Activated CD4-positive, alpha-beta memory T cell treated with anti-CD3 and anti-CD28 coated beads, Interleukin-2, amount 10 ng/mL, durations not matched to agents 7 days and 5 days (primary cell): ENCODE measurements at places on chromosomes 3 and 15.

- no peak for DNase-seq
Measured at GRCh38 chr3:113557374-113557773, 25.0 kb downstream of the SIDT1 start.

GRCh38 chr3:29312960-29313452, 32.1 kb downstream of the RBMS3 start:
- no peak for DNase-seq

- no peak for DNase-seq
Measured at GRCh38 chr3:66381626-66382025, 119.2 kb downstream of the LRIG1 start.

DNA sequence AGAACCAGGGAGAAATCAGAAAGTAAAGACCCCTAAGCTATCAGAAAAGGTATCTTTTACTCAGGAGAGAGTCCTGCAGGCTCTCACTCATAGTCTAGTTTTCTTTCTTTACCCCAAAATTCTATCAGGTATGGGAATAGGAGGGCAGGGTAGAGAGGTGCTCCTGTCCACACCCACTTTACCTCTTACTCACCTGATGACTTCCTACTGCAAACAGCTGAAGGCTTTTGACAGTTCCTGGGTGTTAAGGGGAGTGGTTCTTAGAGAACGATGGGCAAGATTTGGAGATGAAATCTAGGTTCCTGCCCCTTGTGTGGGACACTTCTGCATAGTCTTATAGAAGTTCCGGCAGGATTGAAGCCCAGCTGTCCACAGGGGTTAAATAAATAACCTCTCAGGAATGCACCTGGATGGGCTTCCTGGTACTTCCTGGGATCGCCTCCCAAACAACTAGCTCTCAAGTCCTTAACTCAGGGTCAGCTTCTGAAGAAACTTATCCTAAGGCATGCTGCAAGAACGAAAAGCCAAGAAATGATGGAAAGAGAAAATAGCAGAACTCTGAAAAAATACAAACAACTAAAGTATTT, 10.8 kb upstream of the TNFAIP8L3 start:
- DNase-seq: no peak

DNA sequence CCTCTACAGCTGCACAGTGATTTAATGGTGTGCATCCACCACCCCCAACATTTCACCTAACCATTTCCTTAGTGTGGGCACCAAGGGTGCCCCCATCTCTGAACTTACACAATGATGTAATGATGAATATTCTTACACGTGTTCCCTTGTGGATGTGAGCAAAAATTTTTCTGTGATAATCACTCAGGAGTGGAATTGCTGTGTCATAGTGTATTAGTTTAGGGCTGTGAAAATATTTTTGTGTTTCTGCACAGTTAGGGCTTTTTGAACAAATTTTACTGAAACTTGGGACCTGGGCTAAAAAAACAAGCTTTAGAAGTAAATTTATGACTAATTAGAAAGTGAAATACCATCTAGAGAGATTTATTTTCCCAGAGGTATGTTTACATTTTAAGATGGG, 134.5 kb upstream of the CCNL1 start:
- no peak for DNase-seq

DNA sequence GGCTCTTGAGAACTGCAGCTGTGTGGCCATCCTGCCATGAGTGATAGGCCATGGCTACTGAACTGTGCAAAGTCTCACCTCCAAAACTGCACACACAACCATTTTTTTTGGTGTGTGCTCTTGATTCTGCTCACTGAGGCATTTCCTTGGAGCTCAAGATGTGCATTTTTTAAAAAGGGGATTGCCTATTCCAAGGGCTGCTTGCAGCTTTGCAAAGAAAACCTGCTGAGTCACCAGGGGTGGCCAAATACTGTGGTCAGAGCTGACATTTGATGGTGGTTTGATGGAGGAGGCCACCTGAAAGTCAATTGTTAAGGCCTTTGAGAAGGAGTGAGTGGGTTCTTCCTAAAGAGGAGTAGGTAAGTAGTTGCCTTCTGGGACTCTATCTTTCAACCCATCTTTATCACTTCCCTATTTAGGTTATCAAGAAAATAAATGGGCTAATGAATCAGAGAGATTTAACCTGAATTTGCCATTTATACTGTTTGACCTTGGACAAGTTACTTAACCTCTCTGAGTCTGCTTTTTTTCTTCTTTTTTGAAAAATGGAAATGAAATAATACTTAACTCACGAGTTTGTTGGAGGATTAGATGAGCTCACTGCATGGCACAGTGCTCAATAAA, 87.9 kb downstream of the CHST2 start:
- no peak for DNase-seq
